Thoracic aorta (tissue), 2 donors: ENCODE measurements at places on chromosomes 3 and 15. TPM values are rescaled to one million over a fixed set of nuclear protein-coding genes. Genes with fewer than 3 reads are reported as not detected.

AGTR1 gene
- 7.3 TPM for total RNA-seq

CTXND1 gene
- total RNA-seq, result 0.14 TPM

DTWD1 gene
- 20.4 TPM for total RNA-seq

C3orf20 gene
- not detected for total RNA-seq

RPS17 gene
- total RNA-seq, result 887 TPM

SKOR1 gene
- total RNA-seq, result 3.5 TPM

LAMB2 gene
- total RNA-seq, result 764 TPM

DOCK3 gene
- total RNA-seq, result 0.71 TPM

NOX5 gene
- total RNA-seq, result 0.92 TPM

GP9 gene
- total RNA-seq, result not detected

ERICH6 gene
- total RNA-seq, result not detected

HYAL3 gene
- total RNA-seq, result 1.4 TPM

RNU5B-1 gene
- total RNA-seq, result not detected

CLEC3B gene
- total RNA-seq, result 202 TPM

SYNPR gene
- total RNA-seq, result not detected

CAMK2N2 gene
- not detected for total RNA-seq

GALNT15 gene
- total RNA-seq, result 167 TPM

EPHA6 gene
- 0.71 TPM for total RNA-seq

KLF15 gene
- 90.2 TPM for total RNA-seq

VEPH1 gene
- total RNA-seq, result 0.21 TPM

GREM1 gene
- total RNA-seq, result 0.42 TPM

DAZL gene
- total RNA-seq, result not detected

RYK gene
- total RNA-seq, result 74.1 TPM

SATB1 gene
- 48.7 TPM for total RNA-seq

RPP25 gene
- 11.7 TPM for total RNA-seq

CX3CR1 gene
- total RNA-seq, result 0.54 TPM

SH2D7 gene
- total RNA-seq, result not detected
